SJSA1 (cell line): ENCODE measurements at places on chromosomes 13 and 19. TPM values are rescaled to one million over a fixed set of nuclear protein-coding genes. Genes with fewer than 3 reads are reported as not detected.

Gene YJEFN3
- total RNA-seq, result 1.6 and 1.8 TPM in 2 replicates

Gene KIR2DL3
- not detected in 2 replicates for total RNA-seq

Gene CCDC194
- total RNA-seq, result not detected in 2 replicates

Gene CCDC169
- total RNA-seq, result 1.4 and 5.0 TPM in 2 replicates

Gene C13orf42
- not detected in 2 replicates for total RNA-seq

Gene SAFB
- 41.0 and 70.9 TPM in 2 replicates for total RNA-seq

Gene MED16
- total RNA-seq, result 17.2 and 18.7 TPM in 2 replicates

Gene NALCN
- total RNA-seq, result 0.22 and 1.2 TPM in 2 replicates

Gene URAD
- total RNA-seq, result not detected in 2 replicates

Gene PLIN5
- total RNA-seq, result not detected in 2 replicates

Gene ADPRHL1
- 6.3 and 10.5 TPM in 2 replicates for total RNA-seq

Gene KLF16
- total RNA-seq, result 5.6 and 8.7 TPM in 2 replicates

Gene PSG3
- not detected in 2 replicates for total RNA-seq

Gene NOVA2
- not detected in 2 replicates for total RNA-seq

Gene TUBA3C
- not detected in 2 replicates for total RNA-seq

DNA sequence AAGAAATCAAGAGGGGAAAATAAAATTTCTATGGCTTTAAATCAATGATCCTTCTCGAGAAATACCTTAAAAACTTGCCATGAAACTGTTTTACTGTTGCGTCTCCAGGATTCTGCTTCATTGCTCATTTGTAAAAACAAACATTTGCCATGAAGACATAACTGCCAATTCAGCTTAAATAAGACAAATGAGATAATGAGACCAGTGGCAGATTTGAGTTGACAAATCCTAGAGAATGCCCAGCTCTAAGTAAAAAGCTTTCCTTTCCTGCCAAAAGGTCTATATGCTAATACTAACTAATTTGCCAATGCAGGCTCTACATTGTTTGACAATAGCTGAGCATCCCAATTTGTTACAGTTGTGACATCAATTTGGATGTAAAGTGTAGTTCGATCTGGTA, 400.5 kb upstream of the PCDH9 start:
- DNase-seq, result no peak

- peak; percentile 100 for DNase-seq
Measured at GRCh38 chr13:110869805-110870706, 44.8 kb downstream of the ANKRD10 start.

DNA sequence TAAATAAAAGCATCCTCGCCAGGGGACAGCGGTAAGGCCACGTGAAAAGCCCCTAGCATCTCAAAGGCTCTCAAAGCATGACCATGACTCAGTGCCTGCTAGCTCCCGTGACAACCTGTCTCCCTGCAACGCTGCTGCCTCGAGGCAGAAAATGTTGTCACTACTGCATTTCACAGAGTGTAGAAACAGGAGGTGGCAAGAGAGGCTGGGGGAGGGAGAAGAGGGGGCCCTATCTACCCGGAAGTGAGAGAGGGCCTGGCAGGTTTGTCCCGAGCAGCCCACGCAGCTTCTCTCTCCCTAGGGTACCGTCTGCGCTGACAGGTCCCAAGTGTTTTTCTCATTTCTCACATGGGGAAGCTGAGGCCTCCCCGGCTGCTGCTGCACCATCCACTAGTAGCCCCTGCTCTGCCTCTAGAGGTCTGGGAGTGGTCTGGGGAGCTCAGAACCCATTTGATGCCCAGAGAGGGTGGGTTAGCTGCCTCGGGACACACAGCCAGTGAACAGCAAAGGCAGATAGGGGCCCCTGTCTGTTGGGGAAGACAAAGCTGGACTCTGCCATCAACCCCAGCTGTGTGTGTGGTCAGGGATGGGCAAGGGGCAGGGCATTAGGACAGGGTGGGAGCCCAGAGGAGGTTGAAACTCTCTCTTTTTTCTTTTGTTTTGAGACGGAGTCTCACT, 3.7 kb downstream of the TINCR start:
- DNase-seq, result no peak

GRCh38 chr19:18476507-18477041, 38.6 kb upstream of the ISYNA1 start:
- DNase-seq, result no peak

GRCh38 chr19:11465600-11465999, 15.2 kb downstream of the ELAVL3 start:
- DNase-seq, result no peak

DNA sequence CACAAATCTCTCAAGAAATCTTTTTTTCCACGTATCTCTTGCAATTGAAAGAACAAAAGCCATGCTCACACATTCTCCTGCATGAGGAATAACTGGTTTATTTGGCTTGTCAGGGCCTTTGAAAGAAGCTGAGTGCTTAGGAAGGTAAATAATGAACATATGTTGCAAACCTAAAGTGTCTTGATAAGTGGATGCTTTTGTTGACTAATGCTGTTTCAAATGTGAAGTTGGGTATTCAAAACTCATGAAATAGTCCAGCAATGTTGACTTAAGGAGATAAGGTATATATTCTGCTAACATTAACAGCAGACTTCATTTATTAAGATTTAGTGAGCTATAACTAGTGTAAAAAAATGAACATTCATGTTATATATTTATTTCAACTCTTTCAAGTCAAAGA, 1792.7 kb upstream of the MIR17HG start:
- DNase-seq, result no peak

DNA sequence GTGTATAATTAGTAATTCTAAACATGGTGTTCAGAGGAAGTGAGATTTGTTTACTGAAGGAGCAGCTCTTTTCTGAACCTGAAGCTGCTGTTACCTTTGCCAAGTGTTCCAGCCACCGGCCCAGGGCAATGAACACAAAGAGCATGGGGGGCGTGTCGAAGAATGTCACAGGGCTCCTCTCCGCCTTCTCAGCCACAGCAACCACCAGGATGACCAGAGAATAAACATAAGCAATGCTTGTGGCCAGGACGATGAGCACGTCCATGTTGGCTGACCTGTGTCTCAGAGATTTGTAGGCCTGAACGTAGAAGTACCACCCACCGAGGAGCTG, 53.1 kb downstream of the ATP7B start:
- no peak for DNase-seq

DNA sequence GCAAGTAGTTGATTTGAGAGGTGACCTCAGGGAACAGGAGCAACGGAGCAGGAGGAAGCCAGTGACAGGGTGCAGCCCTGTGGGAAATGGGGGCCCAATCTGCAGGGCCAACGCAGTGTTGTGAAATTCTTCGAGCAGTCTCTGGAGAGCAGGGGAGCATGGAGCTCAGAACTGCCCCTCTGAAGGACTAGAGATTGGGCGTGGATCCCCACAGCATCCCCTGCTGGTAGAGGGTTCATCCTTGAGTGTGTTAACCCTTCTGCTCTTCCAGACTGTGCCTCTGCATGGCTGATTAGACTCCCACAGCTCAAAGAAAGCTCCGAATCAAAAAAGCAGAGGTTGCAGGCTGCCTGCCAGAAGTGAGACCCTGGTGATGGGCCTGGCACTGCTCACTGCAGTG, 77.9 kb upstream of the UQCRFS1 start:
- DNase-seq, result no peak

DNA sequence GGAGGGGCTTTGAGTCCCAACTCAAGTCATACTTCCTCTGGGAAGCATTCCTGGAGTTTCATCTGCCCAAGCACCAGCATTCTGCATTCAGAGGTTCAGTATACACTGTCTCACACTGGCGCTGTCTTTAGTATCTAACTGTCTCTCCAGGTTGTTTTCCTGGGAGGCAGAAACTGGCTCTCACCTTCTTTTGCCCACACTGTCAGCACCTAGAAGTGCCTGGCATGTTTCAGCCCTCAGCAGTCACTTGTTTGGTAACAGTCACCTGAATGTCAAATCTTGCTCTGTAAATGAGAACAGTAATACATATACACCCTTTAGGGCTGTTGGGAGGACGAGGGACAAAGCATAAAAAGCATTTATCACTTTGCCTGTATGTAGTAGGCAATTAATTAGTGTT, 339.6 kb downstream of the UQCRFS1 start:
- DNase-seq, result no peak

- no peak for DNase-seq
Measured at GRCh38 chr19:52948025-52948770, 14.5 kb downstream of the ZNF816 start.

DNA sequence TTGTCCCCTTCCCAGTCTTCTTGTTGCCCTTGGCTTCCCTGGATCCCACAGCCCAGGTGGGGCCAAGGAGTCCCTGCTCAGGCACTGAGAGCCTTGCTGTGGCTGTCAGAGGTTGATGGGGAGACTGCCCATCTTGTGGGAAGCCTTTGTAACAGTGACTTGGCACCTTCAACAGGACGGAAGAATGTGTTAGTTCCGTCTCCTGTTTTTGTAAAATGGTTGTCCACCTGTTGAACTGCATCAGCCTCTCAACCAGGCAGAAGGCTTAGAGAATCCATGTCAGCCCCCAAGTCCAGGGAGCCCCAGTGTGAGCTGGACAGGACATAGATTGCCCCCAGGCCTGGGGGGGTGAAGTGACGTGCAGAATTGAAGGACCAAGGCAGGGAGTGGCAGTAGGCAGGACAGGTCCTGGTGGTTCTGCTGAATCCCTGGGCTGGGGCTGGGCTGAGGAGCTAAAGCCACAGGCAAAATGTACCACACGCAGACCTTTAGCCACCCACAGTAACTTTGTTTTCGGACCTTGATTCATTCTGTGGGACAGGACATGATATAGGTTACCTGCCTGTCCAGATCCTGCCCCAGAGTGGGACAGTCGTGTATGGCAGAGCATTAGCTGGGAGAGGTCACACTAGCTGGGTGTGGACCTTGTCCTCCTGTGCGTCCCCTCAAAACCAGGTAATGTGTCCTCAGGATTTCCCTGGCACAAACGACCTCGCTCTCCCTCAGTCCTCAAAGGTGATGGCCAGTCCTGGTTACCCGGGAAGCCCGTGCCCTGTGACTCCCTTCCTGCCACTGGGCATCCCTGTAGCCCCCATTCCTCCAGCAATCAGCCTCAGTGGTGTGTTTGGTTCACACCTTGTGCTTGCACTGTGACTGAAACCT, 47.0 kb downstream of the GATAD2A start:
- DNase-seq, result no peak

- DNase-seq, result no peak
Measured at GRCh38 chr13:99327126-99327525, 19.9 kb upstream of the GPR183 start.

DNA sequence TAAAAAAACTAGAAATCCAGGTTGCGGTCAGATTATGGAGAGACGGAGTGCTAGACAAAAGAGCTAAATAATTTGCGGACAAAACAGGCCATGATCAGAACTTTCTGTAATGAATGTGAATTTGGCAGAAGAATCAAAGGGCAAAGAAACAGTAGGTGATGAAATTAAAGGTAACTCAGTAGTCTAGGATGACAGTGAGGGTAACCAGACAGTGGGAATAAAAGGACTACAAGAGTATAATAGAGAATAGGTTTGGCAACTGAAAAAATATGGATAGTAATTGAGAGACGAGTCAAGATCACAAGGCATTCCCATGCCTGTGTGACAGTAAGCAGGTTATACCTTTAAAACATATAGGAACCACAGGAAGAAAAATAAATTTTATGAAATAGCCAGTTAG, 35.9 kb downstream of the CAB39L start:
- DNase-seq, result no peak

DNA sequence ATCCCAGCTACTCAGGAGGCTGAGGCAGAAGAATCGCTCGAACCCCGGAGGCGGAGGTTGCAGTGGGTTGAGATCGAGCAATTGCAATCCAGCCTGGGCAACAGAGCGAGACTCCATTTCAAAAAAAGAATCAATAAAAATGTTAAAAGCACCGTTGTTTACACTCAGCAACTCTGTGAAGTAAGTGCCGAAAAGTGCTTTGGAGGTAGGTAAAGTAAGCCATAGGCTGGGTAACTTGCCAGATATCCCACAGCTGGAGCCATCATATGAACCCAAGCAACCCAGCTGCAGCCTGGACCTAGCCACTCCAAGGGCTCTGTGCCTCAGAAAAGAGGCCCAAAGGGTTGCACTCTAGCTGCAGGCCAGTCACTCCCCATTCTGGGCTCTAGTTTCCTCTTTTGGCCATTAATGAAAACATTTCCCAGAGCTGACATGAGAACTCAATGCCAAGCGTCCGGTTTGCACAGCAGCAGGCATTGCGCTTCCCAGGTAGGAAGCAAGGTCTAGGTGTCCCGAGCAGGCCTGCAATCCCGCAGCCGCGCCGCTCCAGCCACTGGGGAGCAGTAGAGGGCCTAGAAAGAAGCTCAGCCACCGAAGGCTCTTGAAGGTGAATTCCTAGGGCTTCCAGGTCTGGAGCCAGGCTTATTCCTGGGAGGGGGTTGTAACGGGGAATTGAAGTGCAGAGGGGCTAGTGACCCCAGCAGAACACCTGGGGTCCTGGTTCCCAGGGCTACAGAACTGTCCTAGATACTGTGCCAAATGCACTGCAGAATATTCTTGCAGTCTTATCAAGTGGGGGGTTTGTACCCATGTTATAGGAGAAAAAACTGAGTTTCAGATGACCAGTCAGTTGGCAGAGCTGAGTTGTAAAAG, 4.1 kb upstream of the CD79A start:
- DNase-seq, result peak; percentile 41

- no peak for DNase-seq
Measured at GRCh38 chr13:36954542-36954941, 34.5 kb upstream of the SMAD9 start.

DNA sequence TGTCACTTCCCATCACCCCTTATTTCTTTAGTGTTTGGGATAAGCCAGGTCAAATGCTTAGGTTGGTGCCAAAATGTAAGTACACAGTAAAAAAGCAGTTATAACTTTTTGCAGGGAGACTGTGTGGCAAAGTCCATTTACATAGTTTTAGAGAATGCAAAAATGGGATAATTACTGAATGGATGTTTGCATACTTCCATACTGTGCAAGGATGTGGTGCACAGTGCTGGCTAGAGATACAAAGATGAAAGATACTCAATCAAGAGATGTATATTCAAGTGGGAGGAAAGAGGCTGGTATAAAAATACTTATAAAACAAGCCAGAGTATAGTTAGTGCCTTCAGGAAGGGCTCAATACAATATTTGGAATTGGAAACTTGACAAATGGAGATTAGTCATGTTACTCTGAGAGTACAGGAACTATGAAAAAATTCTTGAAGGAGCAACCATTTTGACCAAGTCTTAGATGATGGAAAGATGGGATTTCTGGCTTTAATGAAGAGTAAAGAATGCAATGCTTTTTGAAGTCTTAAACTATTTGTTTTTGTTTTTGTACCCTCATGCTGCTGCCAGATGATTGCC, 8.0 kb downstream of the PDS5B start:
- DNase-seq, result no peak

- no peak for DNase-seq
Measured at GRCh38 chr13:49046519-49046918, 70.8 kb downstream of the FNDC3A start.

DNA sequence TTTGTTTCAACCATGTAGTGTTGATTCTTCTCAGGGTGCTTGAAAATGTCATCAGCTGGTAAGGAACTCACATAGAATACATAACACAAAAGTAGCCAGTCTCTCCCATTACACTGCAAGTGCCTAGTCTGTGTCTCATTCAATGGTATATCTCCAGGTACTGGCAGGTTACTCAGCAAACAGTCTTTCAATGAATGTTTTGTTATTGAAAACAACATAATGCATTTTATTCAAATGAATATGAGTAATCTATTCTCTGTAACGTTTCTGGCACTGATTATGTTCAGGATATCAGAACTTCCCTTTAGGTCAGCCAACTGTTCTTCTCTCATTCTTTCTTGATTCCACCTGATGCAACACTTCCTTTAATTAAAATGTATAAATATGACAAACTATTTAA, 68.0 kb upstream of the SLITRK1 start:
- DNase-seq, result no peak
